ENCODE measurements at places on chromosomes 1 and 21. TPM values are rescaled to one million over a fixed set of nuclear protein-coding genes. Genes with fewer than 3 reads are reported as not detected.

DNA sequence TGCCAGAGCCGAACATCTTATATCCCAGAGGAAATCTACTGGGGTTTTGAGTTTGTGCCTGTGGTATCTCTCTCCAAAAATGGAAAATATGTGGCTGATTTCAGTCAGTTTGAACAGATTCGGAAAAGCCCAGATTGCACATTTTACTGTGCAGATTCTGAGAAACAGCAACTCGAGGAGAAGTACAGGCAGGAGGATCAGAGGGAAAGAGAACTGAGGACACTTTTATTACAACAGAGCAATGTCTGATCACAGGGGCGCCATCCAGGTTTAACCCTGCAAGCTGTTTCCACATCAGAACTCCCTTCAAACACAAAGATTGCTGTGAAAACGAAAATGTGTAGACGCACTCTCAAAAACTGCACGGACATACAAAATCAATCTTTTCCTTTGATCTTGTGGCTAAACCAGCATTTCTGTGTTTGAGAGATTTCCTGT, 43.4 kb downstream of the KCNJ15 start:
- peaks cover 13% of the 10 kb centered on the region for H3K4me1 ChIP-seq
- H3K27me3 ChIP-seq = peaks cover 28% of the 10 kb centered on the region
- no peak overlapping the region for H3K4me3 ChIP-seq
- no peak overlapping the region for H3K27ac ChIP-seq
- no peak for DNase-seq
- H3K36me3 ChIP-seq = no peaks in the 10 kb centered on the region

Gene IFI44L
- 4.3 TPM for total RNA-seq

DNA sequence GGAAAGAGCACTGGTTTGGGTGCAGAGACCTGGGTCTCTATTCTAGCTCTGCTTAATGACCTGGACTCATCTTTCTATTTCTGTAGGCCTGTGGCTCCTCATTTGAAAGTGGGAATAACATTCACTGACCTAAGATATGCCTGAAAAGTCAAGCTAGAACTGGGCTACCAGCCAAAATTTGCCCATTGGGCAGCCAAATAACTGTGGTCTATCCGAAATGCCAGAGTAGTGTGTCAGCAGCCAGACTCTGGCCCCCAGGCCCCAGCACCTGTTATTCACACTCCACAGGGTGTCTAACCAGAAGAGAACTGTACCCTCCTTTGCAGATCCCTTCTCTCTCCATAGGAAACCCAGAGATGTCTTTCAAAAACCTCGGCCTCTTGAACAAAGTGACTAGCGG, 12.6 kb downstream of the DAB1 start:
- no peaks in the 10 kb centered on the region for H3K36me3 ChIP-seq
- DNase-seq = no peak
- no peak overlapping the region for H3K4me3 ChIP-seq
- no peaks in the 10 kb centered on the region for H3K27me3 ChIP-seq

- no peaks in the 10 kb centered on the region for H3K27me3 ChIP-seq
- DNase-seq = no peak
- H3K36me3 ChIP-seq = no peaks in the 10 kb centered on the region
- no peak overlapping the region for H3K27ac ChIP-seq
- no peaks in the 10 kb centered on the region for H3K4me1 ChIP-seq
Observed at GRCh38 chr1:222301652-222302051, 246.3 kb downstream of the HHIPL2 start.

DNA sequence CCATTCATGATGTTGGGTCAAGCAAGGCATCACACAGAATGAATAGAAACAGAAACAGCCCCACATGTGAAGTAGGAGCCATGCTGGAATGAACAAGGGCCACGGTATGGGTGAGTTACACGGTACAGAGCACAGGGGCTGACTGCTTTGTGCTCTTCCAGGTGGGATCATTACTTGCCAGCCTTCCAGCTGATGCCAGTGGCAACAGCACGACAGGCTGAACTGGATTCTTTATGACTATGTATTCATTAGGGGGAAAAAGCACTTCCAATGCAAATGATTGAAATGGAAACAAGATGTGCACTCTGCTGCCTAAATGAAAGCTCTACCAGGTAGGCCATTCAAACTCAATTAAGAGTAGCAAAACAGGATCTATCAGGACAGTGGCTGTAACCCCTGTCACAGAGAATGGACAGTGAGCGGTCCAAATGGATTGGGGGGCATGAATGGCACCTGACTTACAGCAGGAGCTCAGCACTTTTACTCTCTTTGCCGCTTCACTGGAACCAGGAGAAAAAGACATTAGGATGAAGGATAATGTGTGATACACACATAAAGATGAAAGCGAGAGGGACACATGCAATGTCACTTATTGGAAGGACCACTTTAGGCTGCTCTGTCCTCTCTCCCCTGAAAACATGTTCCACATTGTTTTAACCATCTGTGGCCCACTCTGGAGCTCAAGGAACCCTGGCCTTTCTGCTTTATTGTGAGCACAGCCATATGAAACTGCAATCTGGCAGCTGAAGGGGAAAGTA, 23.4 kb upstream of the IRF2BP2 start:
- no peaks in the 10 kb centered on the region for H3K4me1 ChIP-seq
- no peaks in the 10 kb centered on the region for H3K27me3 ChIP-seq
- H3K36me3 ChIP-seq = no peaks in the 10 kb centered on the region
- H3K27ac ChIP-seq = no peak overlapping the region
- no peak overlapping the region for H3K4me3 ChIP-seq
- no peak for DNase-seq

DNA sequence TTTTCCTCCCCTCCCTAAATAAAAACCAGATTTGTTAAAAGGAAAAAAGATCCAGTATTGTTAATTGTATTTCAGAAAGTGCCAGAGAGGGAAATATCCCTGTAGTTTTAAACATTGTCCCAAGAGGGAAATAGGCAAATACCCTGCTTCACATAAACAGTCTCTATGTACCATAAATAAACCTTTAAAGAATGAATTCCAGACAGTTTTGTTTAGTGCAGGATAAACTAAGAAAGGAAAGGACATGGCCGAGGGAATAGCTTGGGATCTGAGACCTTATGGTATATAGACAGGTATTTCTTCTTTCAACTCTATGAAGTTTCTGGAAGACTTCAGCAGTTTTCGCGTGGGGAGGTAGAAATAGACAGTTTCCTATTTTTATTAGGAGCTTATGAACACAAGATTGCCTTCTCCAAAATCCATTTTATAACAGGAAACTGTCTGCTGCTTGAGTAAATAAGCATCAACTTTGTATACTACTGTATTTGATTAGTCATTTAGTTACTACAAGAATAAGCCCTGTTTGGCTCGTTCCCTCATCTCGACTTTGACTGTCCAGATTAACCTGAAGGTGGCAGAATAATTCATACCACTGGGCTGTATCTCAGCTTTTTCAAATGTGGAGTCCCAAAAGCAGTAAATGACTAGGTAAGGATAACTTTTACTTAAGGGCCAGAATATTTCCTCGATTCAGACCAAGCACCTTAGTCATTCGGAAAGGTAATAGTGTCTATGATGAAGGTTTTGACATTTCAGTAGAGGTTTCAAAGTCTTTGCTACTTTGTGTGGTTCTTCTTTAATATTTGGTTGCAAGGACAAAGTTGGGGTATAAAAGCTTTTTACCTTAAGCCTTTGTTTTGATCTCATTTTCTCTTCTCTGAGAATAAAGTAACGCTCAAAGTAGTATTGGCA, 177.5 kb downstream of the VPS13D start:
- peaks cover 40% of the 10 kb centered on the region for H3K4me1 ChIP-seq
- H3K36me3 ChIP-seq = peaks cover 32% of the 10 kb centered on the region
- no peak overlapping the region for H3K4me3 ChIP-seq
- no peak for DNase-seq
- H3K27ac ChIP-seq = peak overlapping the region; percentile 73

Gene PKLR
- total RNA-seq = not detected

Measured in esophagus muscularis mucosa (tissue), 4 donors.